Activated T-helper 9 cell treated with anti-CD3 and anti-CD28 coated beads, Interleukin-2, amount 50 U/mL, for 16 hours (primary cell): ENCODE measurements at places on chromosomes 16 and 17.
A peak's percentile ranks its signal among the peaks of the same experiment; 100 is the strongest.

DNA sequence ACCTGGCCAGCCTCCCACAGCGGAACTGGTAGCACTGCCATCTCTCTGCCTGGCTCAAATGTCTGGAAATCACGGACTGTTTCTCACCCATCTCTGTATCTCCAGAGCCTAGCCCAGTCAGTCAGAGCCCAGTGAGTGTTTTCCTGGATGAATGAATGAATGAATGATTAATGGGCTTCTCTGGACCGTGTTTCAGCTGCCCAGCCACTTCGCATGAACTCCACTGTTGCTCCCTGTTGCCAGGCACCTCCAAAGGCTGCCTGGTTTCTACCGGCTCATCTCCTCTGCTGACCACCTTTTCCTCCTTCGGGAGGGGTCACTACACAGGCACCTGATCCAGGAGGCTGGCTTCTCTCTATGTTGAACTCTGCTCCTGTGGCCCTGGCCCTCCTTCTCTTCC, 91.0 kb upstream of the SDK2 start:
- no peak for DNase-seq

DNA sequence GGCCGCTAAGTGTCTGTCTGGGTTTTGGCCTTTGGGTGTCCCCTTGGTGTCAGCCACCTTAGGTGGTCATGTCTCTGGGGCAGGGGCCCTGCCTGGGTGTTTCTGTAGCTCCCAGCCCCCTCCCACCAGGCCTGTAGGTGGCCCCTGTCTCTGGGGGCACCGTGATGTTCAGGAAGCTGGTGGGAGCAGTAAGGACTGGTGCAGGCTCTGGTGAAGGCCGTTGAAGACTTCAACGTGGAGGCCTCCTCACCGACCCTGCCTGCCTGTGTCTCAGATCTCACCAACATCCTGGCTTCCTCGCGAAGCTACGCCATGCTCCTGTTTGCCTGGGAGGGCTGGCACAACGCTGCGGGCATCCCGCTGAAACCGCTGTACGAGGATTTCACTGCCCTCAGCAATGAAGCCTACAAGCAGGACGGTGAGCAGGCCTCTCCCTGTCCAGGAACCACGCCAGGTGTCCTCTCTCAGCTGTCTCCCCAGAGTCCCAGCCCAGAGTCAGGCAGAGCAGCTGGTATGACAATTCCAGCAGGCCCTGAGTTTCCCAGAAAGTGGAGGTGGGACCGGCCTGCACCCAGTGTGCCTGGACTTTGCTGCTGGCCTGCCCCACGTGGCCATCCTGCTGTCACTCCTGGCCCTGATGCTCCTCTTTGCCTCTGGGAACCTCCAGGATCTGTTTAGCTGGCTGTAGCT, 2.8 kb downstream of the ACE start:
- no peak for DNase-seq

GRCh38 chr17:38702916-38703741, 1.9 kb upstream of the MLLT6 start:
- no peak for DNase-seq

DNA sequence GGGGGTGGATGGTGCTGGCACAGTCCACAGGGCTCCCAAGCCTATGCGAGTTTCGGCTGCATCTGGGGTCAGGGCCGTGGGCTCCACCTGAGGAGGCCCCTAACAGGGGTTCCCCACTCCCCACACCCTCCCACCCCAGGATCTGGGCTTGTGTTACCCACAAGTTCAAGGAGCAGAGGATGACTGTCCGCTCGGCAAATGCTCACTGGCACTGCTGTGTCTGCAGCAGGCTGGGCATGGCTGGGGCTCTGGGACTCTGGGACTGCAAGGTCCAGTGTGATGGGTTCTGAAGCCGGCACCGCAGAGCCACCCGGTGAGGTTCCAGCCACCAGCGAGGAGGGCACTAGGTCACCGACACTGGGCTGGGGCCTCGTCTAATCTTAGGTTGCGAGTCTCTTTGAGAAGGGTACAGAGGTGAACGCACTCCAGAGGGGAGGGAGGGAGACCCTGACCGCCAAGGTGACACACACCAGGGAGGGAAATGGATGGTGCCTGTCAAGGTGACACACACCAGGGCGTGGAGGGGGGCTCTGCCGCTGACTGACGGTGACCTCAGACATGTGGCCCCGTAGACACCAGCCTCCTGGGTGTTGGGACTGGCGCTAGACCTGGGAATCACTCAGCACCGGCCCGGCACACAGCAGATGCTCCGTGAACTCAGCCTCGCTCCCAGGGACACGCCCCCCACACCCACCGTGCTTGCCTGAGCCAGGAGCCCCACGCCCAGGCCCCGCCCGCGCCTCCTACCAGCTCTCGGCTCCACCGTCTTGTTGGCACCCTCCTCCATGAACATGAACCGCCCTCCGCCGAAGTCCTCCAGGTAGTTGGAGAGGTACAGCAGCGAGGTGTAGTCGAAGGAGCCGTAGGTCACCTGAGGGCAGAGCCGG, 20.5 kb upstream of the HEXD start:
- no peak for DNase-seq

GRCh38 chr17:36017799-36018198, at the start of gene CCL23:
Gene CCL23 (minus strand): TSS chr17:36017972. CDS start chr17:36017897, 75 bp downstream.
- no peak for DNase-seq

GRCh38 chr16:70598937-70599503, 47.3 kb upstream of the IL34 start:
- no peak for DNase-seq

- DNase-seq = no peak
Observed at GRCh38 chr17:76296186-76296585, 11.9 kb downstream of the QRICH2 start.

DNA sequence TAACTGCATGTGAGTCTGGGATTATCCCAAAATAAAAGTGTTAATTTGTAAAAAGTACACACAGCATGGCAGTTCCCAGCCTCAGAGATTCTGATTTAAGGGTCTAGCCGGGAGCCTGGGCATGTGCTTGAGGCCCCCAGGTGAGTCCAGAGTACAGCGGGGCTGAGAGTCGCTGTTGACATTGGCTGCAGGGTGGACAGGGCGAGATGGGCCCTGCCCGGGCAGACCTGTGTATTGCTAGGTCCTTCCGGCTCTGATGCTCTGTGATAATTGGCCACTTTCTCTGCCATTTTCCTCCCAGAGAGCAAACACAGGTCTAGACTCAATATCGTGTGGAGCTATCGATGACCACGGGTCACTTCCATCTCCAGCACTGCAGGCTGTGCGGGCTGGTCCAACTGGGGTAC, 73.6 kb downstream of the ABCC6 start:
- DNase-seq = no peak

DNA sequence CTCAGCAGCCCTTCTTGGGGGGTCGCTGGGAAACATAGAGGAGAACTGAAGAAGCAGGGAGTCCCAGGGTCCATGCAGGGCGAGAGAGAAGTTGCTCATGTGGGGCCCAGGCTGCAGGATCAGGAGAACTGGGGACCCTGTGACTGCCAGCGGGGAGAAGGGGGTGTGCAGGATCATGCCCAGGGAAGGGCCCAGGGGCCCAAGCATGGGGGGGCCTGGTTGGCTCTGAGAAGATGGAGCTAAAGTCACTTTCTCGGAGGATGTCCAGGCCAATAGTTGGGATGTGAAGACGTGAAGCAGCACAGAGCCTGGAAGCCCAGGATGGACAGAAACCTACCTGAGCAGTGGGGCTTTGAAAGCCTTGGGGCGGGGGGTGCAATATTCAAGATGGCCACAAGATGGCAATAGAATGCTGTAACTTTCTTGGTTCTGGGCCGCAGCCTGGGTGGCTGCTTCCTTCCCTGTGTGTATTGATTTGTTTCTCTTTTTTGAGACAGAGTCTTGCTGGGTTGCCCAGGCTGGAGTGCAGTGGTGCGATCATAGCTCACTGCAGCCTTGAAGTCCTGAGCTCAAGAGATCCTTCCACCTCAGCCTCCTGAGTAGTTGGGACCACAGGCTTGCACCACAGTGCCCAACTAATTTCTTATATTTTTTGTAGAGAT, 3.4 kb downstream of the STH start:
- DNase-seq = peak; percentile 55

GRCh38 chr16:67666559-67667452, at the start of the genes C16orf86 and ENKD1:
Gene C16orf86 (plus strand): TSS chr16:67666814. CDS start chr16:67666971, 157 bp downstream.
Gene ENKD1 (minus strand): TSS chr16:67666750. CDS start chr16:67666442, 308 bp downstream.
- peak; percentile 75 for DNase-seq

GRCh38 chr16:54289945-54290832, 3.6 kb upstream of the IRX3 start:
- DNase-seq = no peak

DNA sequence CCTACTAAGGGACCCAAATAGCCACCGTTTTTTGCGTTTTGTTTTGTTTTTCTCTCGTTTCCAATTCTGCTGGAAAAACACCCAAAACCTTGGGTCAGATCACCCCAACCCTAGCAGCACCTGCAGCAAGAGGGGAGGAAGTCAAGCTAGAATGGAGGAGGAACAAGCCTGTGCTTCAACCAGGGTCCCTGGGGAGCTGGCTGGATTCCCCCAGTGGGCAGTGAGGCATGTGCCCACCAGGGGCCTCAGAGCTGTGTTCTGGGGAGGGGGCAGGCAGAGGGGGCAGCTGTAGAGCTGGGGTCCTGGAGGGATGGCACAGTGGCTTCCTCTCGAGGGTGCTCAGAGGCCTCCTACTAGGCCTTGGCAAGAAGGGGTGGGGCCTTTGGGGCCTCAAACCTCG, 6.5 kb downstream of the CD79B start:
- no peak for DNase-seq

DNA sequence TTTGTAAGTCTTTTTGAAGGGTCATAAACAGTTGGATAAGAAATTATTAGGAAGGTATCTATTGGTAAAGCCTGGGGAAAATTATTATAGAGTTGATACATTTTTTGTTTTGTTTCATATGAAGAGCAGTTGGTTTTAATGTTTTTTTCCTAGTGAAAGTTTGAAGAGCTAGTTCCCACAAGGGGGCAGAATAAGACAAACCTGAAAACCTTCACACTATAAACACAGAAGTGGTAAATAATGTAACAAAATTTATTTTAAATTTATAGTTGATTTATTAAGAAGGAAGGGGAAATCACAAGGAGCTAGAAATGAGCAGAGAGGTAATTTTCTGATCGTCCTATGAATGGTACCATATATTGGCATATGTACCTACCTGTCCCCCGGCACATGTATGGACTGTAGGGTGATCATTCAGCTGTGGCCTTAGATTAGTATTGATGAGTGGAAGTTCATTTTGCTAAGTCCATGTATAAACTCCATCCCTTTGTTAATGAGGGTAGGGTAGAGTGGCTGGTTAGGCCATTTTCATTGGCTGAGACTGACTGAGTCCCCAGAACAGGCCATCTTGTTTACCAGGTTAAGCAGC, 116.3 kb downstream of the TANC2 start:
- no peak for DNase-seq

DNA sequence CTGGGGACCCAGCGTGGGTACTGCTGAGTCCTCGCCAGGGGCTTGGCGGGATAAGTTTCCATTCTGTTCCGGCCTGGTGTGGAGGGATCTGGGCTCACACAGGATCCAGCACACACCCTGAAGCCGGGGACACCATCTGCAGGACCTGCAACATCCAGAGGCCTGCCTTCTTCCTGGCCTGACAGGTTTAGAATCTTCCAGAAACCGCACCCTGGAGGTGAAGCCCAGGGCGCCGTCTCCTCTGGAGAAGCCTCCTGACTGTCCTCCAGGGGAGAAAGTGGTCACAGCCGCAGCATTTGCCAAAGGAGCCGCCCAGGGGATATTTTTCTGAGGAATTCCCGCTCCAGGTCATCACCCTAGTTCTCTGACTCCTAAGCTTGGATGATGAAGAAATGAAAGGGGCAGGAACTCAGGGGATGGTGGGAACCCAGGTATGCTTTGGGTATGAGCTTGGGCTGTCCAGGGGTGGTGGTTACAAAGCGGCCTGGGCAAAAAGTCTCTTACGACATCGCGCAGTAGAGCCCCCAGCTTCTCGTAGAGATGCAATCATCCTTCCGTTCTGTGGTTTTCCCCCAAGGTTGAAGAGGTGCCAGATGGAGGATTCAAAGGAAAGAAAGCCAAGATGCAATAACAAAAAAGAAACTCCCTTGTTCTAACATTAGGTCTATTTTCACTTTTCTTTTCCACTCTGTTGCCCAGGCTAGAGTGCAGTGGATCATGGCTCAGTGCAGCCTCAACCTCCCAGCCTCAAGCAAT, 9.1 kb upstream of the CRISPLD2 start:
- DNase-seq = no peak

DNA sequence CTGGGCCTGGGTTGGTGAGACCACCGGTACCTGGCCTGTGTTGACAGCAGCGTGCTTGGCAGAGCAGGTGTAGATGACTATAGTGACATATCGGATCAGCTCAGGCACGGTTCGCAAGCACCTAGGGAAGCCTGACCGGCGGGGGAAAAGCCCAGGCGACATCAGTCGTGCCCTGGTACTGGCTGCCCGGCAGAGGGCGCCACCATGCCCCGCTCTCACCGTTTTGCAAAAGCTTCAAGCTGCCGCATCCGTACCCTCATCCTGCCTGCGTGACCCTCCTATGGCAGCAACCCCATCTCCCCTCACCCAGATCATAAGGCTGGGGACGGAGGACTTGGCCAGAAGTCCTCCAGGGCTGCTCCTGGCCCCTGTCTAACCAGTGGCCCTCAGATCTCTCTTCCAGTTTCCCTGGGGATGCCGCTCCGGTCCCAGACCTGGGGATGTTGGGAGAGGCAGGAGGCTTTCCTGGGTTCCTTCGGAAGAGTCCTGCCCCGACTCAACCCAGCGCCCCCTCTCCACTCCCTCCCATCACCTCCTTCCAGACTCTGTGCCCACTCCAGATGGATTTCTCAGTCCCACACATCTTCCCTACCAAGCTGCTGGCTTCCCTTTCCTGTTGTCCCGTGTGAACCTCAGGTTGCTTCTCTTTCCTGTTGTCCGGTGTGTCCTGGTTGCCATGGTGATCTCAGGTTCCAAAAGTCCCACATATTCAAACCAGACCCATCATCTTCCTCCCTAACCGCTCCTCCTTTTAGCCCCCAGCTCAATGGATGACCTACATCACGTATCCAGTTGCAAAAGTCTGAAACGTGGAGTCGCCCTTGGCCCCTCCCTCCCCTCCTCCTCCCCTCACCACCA, 13.7 kb downstream of the ALOX12B start:
- peak; percentile 80 for DNase-seq

DNA sequence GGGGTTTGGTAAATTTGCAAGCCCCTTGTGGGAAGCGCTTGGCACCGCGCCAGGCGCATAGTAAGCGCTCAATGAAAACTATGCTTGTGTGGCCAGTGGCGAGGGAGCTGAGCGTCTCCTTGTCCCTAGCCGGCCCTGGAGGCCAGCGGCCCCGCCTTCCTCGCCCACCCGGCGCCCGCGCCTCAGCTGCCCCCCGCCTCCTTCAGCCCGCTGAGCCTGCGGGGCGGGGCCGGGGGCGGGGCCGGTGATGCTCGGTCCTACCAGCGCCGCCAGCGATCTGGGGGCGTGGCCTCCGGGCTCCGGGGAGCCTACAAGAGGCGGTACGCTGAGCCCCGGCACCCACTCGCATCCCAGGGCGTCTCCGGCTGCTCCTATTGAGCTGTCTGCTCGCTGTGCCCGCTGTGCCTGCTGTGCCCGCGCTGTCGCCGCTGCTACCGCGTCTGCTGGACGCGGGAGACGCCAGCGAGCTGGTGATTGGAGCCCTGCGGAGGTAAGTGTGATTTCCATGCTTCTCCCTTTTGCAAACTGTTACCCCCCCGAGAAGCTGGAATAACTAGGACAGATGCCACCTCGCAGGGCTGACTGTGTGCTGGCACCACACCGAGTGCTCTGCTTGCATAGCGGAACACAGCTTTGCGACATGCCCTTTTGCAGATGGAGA, at the start of gene CRISPLD2:
Gene CRISPLD2 (plus strand): TSS at position 342 of the 661 bp plus-strand sequence. CDS start 18,511 bp downstream, outside the sequence.
- DNase-seq = peak; percentile 83
